ENCODE measurements at places on chromosomes 2 and 18.

- no peak for DNase-seq
Observed at GRCh38 chr2:217077831-217078407, 218.1 kb upstream of the TNP1 start.

- no peak for DNase-seq
Observed at GRCh38 chr18:79583984-79584401, 95.6 kb upstream of the CTDP1 start.

GRCh38 chr2:173874894-173875237 is 90.3 kb downstream of the SP3 start:
- DNase-seq, result no peak

DNA sequence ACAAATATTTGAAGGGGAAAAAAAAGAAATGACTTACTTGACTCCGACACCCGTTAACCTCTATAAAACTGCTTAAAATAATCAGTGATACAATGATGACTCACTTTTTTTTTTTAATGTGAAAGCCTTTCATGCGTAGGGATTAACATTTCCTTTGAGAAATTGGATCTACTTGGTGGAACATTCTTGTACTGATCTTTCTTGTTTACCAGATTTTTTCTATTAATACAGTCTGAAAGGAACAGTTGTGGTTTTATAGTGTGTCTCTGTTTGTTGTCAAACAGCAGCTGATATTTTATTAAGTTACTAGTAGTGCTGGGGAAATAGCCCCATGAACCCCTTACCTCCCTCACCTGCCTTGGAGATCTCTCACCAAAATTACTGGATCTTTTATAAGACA is 40.2 kb upstream of the NEB start:
- DNase-seq, result no peak

DNA sequence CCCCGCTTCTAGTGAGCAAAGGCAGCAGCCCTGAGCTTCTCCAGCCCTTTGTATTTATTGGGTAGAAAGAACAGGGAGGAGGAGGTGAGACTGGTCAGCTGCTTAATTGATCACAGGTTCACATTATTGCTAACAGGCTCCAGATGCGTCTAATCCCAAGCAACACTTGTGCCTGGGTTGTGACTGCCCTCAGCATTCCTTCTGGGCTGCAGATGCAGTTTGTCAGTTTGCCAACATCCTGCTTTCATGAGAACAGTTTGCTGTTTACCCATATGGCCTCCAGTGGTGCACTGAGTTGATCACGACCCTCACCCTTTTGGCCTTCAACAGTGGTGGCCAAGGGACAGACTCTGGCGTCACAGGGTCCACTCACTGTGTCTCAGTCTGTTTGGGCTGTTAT is 159.5 kb upstream of the ZNF516 start:
- DNase-seq, result no peak

DNA sequence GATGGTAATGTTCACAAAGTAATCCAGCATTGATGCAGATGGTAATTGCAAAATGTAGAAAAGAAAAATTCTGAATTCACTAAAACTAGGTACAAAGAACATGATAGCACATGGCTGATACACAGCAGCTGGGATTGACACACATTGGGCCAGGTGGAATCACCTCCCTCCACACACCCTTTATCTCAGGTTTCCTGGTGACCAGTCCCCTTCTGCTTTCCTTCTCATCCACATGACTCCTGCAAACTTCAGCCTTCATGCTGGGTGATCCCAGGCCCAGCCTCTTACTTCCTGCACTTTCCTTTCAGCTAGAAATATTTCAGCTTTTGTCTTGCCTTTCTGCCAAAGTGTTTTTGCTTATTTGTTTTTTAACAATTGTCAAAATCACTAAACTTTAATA is 246.9 kb downstream of the LNPK start:
- DNase-seq, result no peak

DNA sequence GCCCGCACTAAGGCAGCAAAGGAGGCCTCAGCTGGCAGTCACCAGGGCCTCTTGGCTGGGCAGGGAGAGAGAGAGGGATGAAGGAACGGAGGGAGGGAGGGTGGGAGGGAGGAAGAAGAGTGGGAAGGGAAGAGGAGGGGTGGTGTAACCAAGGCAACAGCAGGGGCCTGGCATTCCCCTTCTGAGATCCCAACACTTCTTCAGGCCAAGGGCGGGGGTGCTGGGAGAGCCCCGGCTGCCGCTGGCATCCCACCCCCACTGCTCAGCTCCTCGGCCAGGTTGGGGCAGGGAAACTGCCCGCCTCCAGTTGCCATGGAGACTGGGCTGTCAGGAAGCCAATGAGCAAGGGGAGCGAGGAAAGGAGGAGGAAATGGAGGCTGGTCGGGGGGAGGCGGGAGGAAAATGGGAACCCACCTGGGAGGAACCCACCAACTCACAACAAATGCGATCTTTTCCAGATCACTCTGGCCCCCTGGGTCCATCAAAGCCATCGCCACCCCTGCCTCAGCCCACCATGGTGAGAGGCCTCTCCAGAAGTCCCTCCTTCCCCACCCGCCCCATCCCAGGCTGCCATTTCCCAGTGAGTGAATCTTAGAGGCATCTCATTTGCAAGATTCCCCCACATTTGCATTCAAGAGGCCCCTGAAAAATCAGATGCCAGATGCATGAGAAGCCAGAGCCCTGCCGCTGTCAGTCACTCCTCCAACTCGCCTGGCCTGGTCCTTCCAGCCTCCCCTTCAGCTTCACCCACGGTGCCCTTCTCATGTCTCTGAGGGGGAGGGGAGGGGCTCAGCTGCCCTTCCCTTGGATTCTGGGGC is 12.4 kb downstream of the SH2D6 start:
- no peak for DNase-seq

- no peak for DNase-seq
Observed at GRCh38 chr2:108228006-108228405, 11.8 kb upstream of the SULT1C3 start.

DNA sequence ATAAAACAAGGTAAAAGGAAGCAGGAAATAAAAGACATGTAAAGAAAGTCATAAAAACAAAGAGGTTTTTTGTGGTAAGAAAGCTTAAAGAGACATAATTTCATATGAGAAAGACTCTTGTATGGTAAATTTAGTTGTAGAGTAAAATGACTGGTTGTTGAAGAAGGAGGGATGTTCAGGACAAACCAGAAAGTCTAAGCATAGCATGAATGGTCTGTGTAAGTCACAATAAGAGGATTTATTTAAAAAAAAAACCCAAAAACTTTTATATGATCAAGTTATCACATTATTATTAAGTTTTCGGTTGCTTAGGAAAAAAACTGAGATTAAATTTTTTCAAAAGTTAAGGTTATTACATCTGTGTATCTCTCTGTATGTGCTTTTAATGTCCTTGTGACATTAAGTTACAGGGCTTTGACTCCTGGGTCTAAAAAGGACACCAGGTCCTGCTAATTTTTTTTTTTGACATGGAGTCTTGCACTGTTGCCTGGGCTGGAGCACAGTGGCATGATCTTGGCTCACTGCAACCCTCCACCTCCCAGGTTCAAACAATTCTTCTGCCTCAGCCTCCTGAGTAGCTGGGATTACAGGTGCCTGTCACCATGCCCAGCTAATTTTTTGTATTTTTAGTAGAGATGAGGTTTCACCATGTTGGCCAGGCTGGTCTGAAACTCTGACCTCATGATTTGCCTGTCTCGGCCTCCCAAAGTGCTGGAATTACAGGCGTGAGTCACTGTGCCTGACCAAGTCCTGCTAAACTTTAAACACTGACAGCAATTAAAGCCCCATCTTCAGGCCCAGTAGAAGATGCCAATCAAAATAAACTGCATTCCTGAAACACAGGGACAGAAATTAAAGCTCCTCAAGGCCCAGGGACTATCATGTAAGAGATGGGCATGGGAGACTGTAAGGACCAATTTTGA is 14.2 kb upstream of the OXER1 start:
- no peak for DNase-seq

DNA sequence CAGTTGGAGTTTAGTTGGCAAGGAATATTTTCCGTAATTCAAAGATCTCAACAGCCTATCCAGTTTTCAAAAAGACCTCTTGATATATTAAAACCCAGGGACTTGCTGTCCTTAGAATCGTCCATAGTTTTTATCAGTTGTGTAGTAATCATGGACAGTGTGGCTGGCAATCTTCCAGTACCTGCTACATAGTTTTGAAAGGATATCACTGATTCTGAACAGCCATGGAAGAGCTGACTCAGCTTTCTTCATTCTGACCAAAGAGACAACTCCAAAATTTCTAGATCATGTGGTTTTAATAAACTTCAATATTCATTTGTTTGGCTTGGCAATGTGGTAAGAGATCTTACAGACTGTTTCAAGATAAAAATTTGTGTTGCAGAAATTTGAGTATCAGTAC is 616.7 kb downstream of the TDRD15 start:
- DNase-seq, result no peak

GRCh38 chr2:110682267-110682666 is 4.4 kb upstream of the BUB1 start:
- DNase-seq, result no peak

- no peak for DNase-seq
Observed at GRCh38 chr2:165450156-165450555, 19.3 kb upstream of the CSRNP3 start.

DNA sequence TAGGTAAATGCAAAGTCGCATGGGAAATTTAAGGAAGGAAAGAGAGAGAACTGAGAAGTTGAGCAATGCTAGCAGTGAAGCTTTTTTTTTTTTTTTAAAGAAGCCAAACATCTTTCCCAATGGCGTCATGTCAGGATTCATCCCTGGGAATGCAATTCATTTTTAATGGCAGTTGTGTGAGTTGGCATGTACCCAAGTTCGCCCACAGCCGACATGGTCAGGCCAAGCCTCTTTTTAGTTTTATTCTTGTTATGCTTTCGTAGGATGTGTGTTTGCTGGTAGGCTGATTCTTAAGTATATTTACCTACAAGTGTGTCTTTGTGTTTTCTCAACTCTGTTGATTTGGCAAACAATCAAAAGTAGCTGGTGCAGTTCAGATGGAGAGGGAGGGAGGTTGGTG is 127.6 kb upstream of the ITGA6 start:
- DNase-seq, result no peak

- DNase-seq, result no peak
Observed at GRCh38 chr2:9397201-9397600, 26.1 kb downstream of the ITGB1BP1 start.
